ENCODE measurements at places on chromosomes 3 and 15.

- no peak for DNase-seq
Observed at GRCh38 chr3:24956613-24957012, 462.0 kb upstream of the THRB start.

- DNase-seq, result no peak
Observed at GRCh38 chr15:77599357-77599756, 33.4 kb downstream of the LINGO1 start.

DNA sequence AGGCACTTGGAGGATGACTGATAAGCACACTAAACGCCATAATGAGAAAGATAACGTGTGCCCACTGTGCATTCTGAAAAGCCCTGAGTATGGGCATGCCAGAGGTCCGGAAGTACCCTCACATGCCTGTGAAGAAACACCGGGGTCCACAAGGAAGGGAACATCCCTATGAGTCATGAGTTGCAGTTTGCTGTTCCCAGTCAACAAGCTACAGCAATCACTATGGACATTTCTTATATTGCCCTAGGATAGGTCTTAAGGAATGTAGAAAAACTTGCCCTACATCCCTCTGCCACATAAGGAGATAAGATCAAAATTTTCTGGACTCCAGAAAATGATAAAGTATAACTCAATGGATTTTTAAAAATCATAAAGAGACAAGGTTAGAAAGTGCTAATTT is 9.9 kb downstream of the MB21D2 start:
- no peak for DNase-seq

DNA sequence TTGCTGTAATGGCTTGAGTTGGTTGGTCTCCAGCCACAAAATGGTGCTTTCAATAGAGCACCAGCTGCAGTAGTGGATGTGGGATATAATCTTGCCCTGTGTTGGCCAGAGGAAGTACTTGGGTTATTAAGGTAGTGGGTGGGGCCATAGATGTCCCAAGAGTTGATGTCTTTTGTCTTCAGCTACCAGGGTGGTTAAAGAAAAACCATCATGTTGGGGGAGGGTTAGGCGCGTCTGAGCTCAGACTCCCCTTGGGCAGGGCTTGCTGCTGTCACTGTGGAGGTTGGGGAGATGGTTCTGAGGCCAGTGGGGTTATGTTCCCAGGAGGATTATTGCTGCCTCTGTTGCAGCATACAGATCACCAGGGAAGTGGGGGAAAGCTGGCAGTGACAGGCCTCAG is 46.9 kb upstream of the GADL1 start:
- no peak for DNase-seq

DNA sequence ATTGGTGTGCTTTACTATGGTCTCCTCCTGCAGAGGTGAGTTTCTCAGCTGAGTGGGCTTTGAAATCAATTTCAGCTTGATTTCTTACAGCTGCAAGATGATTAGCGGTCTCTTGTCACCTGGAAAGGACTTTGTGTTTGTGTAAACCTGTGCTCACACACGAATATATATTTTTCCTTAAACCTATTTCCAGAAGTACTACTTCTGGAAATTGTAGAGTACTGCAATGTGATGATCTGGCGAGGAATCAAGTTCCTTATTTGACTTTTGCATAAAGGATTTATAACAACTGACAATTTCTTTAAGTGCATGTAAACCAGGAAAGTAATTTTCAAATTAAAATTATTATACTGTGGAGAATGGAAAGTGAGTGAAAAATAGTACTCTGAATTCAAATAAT is 2.1 kb downstream of the MCTP2 start:
- no peak for DNase-seq

GRCh38 chr15:99441444-99441800 is 124.4 kb upstream of the MEF2A start:
- DNase-seq, result no peak

DNA sequence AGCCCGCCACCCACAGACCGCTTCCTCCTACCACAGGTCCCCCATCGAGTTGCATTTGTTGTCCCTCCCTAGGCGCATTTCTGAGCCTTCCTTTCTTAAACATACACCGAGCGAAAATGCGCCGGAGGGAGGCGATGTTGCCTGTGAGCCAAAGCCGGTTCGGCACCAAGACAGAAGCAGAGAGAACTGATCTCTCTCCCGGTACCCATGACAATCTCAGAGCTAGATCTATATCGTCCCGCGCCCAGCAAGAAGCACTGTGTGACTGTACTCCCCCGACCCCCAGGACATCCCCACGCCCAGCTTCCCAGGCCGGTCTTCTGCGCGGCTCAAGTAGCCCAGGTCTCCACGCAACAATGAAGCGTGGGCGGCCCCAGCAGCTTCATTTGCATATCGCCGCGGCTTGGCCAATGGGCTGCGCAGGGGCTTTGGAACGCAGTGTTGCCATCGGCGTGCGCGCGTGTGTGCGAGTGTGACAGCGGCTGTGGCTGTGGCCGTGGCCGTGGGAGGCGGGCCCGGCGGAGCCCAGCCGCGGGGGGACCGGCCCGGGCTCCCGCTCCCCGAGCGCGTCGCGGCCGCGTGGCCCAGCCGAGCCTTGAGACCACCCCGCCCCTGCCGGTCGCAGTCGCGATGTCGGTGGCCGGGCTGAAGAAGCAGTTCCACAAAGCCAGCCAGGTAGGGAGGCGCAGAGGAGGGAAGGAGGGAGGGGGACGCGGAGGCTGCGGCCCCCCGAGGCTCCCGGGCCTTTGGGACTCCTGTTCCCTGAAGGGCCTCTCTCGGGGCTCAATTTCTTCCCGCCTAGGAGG is at the start of gene SH3GL3:
TSS of gene SH3GL3 (plus strand) at position 438 of the 806 bp plus-strand sequence. CDS start at position 631, 193 bp downstream.
- DNase-seq, result peak; percentile 74

- no peak for DNase-seq
Observed at GRCh38 chr3:12574661-12575060, 17.8 kb downstream of the MKRN2 start.
